ENCODE measurements at places on chromosomes 11 and 22.

DNA sequence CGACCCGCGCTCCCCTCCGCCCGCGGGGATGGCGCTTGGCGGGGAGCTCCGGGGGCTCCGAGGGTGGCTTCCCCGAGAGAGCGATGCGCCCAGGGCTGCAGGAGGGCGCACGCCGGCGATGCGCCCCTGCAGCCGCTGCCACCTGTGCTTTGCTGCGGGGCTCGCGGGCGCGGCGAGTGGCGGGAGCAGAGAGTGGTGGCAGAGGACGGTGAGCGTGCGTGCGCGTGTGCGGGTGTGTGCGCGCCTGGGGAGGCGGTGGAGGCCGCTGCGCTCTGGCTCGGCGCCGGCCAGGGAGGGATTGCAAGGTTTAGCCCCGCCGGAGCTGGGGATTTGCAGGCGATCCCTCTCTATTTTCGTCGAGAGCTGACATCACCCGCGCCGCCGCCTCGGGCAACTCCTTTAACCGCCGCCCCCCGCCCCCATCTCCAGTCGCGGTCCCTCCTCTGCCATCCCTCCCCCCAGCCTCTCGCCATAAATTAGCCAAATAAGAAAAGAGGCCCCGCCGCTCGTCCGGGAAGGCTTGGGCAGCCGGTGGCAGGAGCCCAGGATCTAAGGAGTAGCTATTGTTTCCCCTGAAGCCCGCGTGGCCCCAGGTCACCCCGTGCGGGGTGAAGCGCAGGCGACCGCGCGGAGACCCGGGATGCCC, at the start of gene SLC1A2:
SLC1A2 (minus strand) TSS at position 375 of the 646 bp plus-strand sequence. CDS start 592 bp downstream, outside the sequence.
- no peak for DNase-seq

DNA sequence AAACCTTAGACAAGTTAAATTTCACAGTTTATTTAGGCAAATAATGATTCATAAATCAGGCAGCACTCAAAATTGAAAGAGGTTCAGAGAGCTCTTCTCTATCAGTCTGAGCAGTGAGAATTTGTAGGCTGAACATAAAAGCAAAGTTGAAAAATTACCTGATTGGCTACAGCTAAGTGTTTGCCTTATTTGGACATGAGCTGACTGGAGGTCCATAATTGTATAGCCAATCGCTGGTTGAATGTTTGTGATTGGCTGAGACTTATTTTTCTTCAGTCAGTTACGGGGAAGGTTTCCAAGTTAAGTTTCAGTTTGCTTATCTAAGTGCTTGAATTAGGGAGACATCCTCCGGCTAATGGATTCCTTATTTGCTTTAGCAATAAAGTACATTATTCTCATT, 527.5 kb downstream of the CNTN5 start:
- DNase-seq = no peak

DNA sequence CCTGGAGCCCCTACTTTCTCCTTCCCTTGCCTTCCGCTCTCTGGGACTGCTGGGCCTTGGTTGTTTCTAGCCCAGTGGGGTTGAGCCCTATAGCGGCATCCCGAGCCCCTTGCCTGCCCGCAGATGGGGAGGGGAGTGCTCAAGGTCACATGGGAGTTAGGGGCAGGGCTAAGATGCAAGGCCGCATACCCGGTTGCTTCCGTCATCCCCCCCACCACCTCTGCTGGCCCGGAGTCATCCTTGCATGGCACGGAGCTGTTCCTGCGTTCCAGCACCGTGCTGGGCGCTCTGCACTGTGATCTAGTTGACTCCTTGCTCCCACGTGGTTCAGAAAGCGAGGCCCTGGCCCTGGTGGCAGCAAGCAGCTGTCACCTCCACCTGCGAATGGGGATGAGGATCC, 18.0 kb downstream of the FLRT1 start:
- DNase-seq = no peak

DNA sequence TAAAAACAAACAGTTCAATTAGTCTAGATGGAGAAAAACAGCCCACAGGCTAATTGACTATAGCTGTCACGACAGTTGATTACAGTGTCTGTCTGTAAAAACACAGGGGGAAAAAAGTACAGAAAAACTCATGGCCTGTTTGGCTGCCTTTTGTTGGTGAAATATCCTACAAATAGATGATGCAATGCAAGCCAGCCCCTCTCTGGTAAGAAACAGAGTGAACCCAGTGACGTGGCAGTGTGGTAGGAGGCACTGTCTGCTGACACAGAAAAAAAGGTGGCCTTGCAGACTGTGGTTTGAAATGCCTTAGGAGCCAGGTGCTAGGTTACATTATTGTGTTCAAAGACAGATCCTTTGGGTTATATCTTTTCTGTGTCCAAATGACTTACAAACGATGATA, 431.4 kb upstream of the CCDC90B start:
- no peak for DNase-seq

GRCh38 chr11:9951807-9952206, 287.9 kb downstream of the SWAP70 start:
- no peak for DNase-seq

- DNase-seq = no peak
Observed at GRCh38 chr11:73317803-73318202, 9.7 kb downstream of the ARHGEF17 start.

DNA sequence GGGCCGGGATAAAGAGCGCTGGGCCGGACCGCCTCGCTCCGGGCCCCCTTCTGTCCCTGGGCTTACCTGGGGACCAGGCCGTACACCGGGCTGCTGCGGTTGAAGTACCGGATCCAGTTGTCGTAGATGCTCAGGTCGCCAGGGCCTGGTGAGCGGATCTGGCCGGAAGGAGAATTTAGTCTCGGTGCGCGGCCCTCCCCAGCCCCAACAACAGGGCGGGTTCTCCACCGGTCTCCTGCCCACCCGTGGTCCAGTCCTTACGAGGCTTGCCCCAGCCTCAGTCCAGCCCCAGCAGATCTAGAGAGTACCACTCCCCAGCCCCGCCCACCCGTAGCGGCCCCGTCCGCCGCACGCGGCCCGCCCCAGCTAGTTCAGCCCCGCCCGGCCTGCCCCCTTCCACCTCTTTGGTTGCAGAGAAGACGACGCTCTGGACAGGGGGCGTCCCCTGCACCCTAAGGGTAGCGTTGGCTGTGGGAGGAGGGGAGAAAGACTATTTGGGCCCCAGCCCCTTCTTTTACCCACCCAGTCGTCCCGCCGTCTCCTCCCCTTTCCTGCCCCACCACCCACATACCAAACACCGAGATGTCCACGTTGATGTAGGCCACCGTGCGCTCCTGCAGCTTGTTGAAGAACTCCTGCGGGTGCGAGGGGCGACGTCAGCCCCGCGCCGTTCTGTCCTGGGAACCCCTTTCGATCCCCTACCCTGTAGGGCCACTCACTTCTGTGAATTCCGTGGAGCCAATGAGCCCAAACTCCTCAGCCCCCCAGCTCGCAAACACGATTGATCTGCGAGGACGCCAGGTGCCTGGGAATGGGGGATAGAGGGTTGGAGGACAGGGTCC, 6.8 kb downstream of the SAC3D1 start:
- no peak for DNase-seq

GRCh38 chr22:30694171-30694639, 469 bp upstream of the OSBP2 start:
- DNase-seq = no peak

Measured in esophagus squamous epithelium (tissue), 5 donors.